ENCODE measurements at places on chromosomes 11 and 22.

DNA sequence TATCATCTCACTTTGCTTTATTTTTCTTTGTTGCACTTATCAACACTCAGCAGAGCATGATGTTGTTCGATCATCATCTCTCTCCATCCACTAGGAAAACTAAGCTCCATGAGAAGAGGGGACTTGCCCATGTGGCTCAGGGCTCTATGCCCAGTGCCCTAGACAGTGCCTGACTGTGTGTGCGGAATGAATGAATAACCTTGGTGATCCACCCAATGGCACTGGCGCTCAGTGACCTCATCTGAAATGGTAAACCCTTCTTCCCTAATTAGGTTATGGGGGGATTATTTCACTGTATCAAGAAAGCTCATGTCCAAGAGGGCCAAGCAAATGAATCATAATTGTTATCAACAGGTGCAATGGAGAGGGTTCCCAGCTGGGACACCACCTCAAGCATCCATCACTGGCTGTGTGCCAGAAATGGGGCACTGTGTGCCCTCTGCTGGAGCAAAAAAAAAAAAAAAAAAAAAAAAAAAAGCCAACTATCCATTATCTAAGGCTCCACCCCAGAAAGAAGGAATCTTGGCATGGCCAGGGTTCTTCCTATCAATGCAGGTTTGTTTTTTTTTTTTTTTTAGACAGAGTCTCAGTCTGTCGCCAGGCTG, 172.6 kb downstream of the LARGE1 start:
- DNase-seq = no peak

GRCh38 chr11:73072935-73073481, 69.1 kb downstream of the FCHSD2 start:
- DNase-seq = no peak

DNA sequence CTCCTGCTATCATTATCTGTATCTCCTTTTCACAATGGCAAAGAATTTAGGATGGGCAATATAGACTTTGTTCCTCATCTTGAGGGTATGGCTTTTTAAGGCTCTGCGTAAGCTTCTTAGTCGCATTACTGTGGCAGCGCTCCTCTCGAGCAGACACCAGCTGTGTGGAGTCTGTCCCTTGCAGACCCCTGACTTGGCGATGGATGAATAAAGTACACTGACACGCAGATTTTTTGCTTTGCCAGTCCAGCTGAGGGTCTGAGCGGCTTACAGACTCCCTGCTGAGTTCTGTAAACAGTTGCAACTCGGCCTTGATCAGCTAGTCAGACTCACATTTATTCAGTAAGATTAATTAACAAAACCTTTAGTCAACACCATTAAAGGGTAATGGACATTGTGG, 390.0 kb upstream of the CNTN5 start:
- no peak for DNase-seq

GRCh38 chr11:72692498-72693237, 18.4 kb upstream of the PDE2A start:
- no peak for DNase-seq

DNA sequence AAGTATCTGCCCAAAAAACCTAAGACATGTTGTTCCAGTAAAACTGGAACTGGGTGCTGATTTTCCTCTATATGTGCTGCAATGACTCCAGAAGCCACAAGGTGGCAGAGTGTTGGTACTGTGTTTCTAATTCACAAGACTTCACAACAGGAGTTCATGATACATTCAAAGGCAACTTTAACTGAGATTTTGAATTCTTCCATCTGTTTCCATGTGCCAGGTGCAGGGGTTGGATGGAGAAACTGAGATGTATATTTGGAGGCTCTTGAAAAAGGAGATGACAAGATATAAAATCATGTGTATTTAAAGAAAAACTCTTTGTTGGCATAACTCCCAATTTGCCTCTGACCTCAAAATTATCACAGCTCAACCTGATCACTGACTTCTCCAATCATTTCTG, 1098.6 kb upstream of the CCDC90B start:
- DNase-seq = no peak
